ENCODE measurements at places on chromosomes 5 and 9.

GRCh38 chr9:27053369-27054022 is 48.0 kb upstream of the LRRC19 start:
- peak; percentile 20 for DNase-seq

DNA sequence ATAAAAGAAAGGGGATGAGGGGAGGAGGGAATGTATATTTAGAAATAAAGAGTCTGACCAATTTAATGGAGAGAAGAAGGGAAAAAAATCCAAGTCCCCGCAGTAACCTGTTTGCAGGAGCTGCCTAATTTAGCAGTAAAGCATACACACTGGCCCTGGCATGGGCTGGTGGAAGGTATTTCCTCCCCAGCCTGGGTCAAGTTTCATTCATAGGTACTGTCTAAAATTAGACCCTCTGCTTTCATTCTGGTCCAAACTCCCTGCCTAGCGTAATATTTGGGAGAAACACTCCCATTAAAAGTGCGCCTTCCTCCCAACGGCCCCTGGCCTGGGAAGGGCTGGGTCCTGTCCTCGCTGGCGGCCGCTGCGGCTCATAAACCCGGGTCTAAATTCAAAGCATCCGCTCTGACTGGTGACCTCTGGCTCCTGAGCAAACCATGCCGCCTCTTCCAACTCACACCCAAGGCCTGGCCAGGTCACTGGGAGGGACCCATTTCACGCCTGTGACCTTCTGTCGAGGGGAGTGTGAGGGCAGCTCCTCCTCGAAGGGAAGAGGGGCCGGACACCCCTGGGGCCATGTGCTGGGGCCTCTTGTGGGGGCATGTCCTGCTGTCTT is 123.2 kb downstream of the FGF18 start:
- DNase-seq: no peak

- peak; percentile 45 for DNase-seq
Measured at GRCh38 chr9:92590377-92590776, 54.6 kb upstream of the ECM2 start.

- DNase-seq: no peak
Measured at GRCh38 chr5:143820451-143820850, 8.5 kb downstream of the HMHB1 start.

DNA sequence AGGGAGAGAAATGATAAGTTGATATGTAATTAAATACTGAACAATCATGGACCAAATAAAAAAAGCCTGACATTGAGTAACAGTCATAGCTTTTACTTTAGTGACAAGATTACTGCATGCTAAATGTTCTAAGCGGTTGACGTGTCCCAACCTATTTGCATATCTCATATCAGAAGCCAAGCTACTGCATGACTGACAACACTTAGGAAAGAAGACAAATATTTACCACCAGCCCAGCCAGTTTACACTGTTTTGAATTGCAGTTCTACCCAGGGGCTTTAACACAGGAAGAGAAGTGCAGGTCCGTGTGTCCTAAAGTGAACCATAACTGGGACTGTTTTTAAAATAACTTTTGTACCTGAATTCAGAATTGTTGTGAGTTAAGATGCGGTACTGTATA is 219.9 kb downstream of the PRDM9 start:
- no peak for DNase-seq

GRCh38 chr9:77907585-77907984 is 124.0 kb downstream of the GNAQ start:
- DNase-seq: no peak

DNA sequence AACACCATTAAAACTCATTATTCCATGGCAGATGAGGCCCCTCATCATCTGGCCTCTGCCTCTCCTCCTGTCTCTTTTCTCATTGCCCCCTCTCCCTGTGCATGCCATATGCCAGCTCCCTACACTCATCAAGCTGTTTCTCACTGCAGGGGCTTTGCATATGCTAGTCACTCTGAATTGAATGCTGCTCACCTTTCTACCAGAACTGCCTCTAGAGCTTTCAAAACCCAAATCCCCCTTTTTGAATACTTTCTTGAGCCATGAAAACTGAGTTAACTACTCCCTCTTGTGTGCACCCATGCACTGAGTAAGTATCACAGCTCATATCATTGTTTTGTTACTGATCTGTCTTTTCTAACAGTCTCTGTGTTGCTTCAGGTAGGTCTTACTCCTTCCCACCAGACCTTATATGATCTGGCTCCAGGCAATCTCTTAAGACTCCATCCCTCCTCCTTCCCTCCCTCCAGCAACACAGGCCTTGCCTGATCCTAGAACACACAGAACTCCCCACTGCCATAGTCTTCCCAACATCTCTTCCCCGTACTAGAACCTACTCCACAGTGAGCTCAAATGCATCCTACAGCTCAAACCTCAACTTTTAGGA is 60.5 kb downstream of the ASTN2 start:
- no peak for DNase-seq

- no peak for DNase-seq
Measured at GRCh38 chr9:121210536-121210935, 8.9 kb upstream of the RAB14 start.
